ENCODE measurements at places on chromosomes 12 and 14.

DNA sequence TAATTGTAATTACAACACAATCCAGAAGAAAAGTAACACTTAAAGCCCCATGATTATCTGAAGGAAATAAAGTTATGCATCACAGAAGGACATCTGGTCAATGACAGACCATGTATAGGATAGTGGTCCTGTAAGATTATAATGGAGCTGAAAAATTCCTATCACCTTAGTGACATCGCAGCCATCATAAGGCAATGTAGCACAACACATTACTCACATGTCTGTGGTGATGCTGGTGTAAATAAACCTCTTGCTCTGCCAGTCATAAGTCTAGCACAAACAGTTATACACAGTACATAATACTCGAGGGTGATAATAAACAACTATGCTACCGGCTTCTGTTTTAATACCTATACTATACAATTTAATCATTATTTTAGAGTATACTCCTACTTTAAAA lies 11.2 kb downstream of the ATG2B start:
- no peak for DNase-seq

DNA sequence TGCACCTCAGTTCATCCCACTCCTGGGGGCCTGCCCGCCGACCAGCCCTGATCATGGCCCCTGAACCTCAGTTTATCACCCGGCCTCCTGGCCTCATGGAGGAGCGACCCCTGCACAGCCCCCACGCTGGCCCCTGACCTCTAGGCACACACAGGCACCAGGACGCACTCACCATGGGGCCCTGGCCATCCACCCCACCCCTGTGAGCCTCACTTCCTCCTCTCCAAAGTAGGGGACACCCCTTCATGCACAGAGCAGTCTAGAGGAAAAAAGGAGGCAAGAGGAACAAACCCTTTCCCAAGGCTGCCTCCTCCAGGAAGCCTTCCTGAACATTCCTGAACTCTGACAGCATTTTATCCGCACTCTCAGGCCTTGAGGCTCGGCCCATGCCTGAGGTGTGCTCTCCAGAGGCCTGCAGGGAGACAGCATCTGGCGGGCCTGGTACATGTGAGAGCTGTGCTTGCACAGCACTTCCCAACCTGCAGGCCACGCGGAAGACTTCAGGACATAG lies 39.4 kb downstream of the CCNK start:
- DNase-seq = no peak

- no peak for DNase-seq
Measured at GRCh38 chr14:73786636-73787485, 64.8 kb upstream of the PTGR2 start.

- DNase-seq = peak; percentile 59
Measured at GRCh38 chr12:123115409-123116121, 35.3 kb downstream of the PITPNM2 start.

DNA sequence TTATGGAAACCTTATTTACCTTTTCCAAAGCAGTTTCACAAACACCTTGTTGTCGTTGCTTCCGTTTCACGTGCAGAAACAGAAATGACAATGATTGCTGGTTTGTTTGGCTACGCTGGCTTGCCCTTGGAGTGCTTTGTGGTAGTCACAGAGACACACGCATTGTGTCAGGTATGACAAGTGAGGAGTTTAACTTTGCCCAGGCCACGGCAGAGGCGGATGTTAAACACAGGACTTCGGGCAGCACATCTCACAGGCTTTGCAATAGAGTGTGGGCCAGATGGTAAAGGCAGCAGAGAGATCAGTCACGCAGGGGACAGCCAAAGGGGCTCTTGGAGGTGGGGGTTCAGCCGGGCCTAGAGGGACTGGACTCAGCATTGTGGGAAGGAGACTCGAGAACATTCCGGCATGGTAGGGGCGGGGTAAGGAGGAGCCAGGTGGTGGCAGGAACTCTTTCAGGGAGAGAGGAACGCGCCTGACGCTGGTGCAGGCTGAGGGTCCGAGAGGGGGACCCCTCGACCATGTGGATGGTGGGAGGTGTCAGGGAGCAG lies 59.8 kb upstream of the KCNA1 start:
- DNase-seq = no peak

DNA sequence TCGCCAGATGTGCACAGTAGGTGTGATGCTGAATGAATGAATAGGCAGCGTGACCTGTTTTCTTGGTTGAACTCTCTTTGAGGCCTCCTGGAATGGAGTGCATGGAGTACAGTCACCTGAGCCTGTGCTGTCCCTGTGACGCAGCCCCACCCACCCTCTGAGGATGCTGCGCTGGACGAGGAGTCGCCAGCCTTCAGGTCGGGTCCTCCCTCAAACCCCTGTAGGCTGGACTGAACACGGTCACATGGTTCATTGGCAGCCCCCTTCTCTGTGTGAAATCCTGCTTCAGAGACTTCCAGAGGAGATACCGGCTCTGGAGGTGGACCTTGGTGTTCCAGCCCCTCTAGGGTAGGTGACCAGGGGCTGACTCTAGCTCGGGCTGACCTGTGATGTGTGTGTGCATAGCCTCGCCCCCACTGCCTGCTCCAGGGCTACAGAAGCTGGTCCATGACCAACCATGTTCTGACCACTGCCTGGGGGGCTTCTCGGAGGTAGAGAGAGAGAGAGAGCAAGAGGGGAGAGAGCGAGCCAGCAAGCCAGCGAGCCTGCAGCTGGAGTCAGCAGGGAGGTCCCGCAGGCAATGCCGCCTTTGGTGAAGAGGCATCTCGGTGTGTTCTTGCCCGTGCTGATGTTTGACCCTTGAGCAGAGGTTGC lies 158.0 kb upstream of the RTL1 start:
- DNase-seq = no peak

GRCh38 chr14:94650806-94651805 lies 38.9 kb downstream of the SERPINA3 start:
- DNase-seq = no peak

- DNase-seq = no peak
Measured at GRCh38 chr12:110776410-110776809, 33.7 kb upstream of the PPP1CC start.

GRCh38 chr14:37483672-37484071 lies 111.4 kb downstream of the FOXA1 start:
- no peak for DNase-seq

GRCh38 chr14:58947814-58948445 lies 240.5 kb upstream of the DAAM1 start:
- DNase-seq = no peak

GRCh38 chr12:116710370-116711150 lies 27.3 kb downstream of the SPRING1 start:
- no peak for DNase-seq

DNA sequence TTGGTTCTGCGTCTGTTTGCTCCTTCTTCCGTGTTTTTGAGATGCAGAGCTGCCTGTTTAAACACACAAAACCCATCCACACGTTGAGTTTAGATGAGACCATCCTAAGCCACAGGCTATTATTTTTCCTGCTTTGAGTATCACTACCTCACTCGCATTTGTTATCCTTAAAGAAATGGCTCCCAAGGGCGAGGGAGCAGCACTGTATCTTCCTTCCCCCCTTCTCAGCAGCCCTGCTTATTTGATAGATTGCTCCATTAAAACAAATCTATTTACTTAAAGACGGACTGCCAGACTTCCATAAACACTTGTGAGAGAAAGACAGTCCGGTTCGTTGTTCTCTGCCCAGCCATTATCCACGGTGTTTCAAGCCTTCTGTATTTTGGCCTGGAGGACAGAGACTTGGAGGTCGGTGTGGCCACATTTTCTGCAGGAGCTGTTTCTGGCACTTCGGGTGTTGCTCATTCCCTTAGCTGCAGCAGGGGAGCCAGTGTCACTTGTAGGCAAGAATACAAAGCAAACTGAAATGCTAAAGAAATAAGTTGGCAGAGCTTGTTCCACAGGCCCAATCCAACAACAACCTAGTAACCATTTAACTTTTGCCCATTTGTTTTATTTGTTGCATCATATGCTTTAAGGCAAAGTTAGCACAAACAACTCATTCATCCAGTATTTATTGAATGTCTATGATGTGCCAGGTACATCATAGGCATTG lies 275.4 kb downstream of the TTC6 start:
- DNase-seq = no peak

DNA sequence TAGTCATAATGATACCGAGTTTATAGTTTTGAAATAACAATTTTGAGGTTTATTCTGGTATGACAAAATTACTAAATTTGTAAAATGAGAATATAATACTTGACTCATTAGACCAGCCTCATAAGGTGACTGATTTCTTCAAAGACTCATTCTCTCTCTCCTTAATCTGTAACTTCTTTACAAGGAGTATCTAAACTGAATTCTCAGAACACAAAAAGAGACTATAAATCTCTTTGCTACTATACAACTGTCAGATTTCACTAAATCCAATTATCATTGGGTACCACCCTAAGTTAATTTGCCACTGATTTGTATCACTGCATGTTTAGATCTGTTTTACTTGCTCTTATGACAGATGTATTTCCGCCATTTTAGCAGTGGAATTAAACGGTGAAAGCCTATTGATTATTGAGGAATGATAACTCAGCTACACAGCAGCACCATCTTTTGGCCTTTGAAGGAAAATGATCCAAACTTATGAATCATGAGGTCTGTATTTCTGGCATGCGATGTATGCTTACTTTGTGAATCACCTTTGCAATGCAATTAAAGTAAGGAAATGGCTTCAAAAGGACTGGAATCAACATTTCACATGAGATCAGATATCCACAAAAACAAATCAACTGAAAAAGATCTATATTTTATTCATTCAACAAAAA lies 161.2 kb downstream of the RERGL start:
- DNase-seq = peak; percentile 29

GRCh38 chr12:18275981-18276380 lies 14.7 kb downstream of the PIK3C2G start:
- DNase-seq = no peak

DNA sequence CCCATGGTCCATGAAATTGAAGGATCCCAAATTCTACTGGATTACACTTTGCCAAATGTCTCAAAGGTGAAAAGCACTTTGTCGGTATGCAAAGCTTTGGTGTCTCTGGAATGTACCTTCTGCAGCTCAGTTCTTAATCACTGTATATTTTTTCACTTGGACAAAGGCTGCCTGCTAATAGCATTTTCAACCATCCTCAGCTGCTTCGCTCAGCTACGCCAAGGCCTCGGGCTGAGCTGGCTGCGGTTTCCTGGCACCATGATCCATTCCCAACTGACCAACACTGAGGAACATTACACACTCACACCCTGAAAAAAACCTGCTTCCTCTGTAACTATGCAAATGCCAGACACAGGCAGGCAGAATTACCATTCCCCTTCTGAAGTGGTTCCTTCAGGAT lies 335.2 kb downstream of the DPF3 start:
- DNase-seq = no peak

Measured in pons (tissue), 1 donor.